ENCODE measurements at places on chromosomes 7 and 10.

- DNase-seq = no peak
These were observed 565.7 kb upstream of the ANKRD30A start for GRCh38 chr10:36559412-36560400.

DNA sequence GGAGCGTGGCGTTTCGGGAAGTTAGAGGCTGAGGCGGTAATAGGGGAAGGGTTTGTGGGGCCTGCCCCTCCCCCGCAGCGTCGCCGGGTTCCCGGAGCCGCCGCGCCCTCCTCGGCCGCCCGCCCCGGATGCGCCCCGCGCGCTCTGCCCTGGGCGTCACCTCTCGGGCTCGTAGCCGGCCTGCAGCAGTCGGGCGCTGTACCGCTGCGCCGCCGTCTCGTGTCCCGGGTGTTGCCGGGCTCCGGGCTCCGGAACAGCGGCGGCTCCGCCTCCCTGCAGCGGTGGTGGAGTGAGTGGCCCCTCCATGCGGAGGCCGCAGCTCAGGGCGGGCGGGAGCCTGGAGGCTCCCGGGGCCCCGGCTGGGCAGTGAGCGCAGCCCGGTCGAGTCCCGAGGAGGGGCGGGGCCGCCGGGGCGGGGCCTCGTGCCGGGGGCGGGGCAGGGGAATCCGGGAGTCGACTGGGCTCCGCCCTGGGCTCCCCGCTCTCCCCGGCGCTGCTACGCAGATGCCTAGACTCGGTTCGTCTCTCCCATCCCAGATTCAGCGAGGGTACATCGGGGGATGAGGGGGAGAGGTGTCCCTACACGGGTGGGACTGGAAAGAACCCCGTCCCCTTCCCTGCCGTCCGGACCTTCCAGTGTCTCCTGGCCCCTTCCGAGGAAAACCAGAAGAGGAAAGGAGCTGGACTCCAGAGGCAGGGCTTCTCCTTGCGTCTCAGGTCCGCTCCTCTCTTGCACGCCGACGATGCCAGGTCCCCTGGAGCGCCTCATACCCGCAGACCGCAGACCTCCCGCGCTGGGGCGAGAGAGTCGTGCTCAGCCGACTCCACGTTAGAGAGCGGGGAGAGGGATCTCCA, at the start of gene IMPDH1:
Gene IMPDH1 (minus strand): TSS at position 387 of the 855 bp plus-strand sequence. CDS start 81 bp downstream, at position 306.
- DNase-seq = peak; percentile 85

DNA sequence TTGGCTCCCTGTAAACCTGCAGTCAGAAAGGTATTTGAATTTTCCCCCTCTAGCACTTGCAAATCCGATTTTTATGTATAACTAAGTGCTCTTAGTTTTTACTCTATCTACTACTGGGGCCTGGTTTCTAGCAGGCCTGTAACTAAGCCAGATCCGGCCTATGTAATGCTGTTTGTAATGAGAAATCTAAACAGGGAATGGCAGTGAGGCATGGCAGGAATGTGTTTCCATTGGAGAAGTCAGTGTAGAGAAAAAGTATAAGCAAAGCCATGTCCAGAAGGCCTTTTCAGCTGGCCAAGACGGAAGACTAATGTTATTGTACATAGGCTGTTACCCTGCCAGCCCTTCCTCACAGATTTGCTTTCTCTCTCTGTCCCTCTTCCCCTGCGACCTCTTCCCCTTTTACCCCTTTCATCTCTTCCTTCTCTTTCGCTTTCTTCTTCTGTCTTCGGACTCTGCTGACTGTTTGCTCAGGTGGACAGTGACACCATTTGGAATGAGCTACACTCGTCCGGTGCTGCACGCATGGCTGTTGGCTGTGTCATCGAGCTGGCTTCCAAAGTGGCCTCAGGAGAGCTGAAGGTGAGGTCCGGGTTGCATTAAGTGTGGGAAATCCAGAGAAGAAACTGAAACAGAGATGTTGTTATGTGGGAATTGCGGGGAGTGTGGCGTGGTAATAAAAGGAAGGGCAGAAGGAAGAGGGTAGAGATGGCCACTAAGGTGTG, 297.5 kb downstream of the HDAC9 start:
- DNase-seq = no peak

GRCh38 chr7:41567731-41568114, 135.2 kb downstream of the INHBA start:
- no peak for DNase-seq

DNA sequence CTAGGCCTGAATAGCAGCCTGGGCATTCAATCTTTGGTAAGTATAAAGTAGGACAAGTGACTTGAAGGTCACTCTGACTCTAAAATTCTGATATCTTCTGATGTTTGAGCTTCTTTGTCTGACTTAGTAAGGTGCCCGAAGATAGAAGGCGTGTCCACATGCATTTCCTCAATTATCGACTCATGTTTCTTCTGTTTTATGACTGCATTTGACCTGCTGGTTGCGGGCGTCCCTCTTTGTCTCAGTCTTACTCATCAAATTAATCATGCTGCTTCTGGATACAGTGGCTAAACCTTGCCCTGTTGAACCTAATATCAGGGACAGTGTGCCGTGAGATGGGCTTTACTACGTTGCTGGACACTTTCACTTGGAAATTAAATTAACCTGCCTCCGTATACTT, 534.1 kb downstream of the SDK1 start:
- DNase-seq = no peak

GRCh38 chr7:71303566-71303965, 171.6 kb downstream of the GALNT17 start:
- no peak for DNase-seq

- no peak for DNase-seq
These were observed 237.7 kb upstream of the CCDC6 start for GRCh38 chr10:60144099-60144498.

DNA sequence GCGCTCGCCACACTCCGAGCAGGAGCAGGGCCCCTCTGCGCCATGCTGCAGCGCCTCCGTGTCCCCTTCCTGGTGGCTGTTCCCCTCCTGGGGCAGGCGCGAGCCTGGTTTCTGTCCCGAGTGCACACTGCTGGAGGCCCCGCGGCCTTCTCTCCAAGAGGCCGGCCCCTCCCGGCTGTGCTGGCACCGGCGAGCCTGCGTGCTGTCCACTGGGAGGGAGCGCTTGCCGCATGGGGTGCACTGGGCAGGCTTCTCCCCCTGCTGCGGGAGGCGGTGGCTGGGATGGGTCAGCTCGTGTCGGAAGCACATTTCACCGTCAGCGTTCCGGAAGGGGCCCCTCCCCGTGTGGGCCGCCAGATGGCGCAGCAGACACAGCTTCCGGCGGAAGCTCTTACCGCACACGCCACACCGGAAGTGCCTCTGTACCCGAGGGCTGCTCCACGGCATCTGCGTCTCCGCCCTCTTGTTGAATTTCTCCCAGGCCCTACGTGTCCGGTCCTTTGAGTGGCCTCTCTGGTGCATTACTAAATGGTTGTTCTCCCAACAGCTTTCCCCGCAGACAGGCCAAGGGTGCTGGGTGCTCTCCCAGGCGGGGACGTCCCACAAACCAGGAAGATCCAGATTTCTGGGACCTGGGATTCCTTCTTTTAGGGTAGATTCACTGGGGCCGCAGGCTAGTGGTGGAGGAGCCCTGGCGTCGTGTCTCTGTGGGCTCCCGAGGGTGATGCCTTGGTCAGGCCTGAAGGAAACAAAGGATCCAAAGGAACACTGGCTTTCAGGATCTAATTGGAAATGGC, 18.7 kb downstream of the ZNF786 start:
- DNase-seq = no peak

- no peak for DNase-seq
These were observed 33.3 kb downstream of the PAPSS2 start for GRCh38 chr10:87692956-87693484.

GRCh38 chr7:128827248-128827958, 2.8 kb upstream of the FLNC start:
- peak; percentile 59 for DNase-seq

- DNase-seq = no peak
These were observed 352.2 kb downstream of the TFEC start for GRCh38 chr7:115678086-115678982.

GRCh38 chr10:106898446-106898845, 266.1 kb downstream of the SORCS1 start:
- DNase-seq = no peak

- DNase-seq = no peak
These were observed 82.7 kb upstream of the ADAM12 start for GRCh38 chr10:126470991-126471390.

DNA sequence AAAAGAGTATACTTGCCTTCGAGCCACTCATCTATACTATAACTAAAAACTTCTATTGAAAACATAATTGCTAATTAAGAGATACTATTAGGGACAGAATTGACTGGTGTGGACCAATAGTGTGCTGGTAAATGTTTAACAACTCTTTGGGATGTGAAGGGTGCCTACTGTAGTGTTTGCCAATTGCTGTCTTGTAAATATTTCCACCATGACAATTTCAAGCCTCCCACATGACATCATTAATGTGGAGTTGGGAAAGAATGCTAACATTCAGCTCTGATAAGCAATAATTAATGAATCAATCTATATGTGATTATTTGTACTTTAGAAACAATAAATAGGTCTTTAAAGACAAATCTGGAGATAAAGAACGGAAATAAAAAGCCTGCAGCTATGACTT, 136.8 kb downstream of the DGKB start:
- no peak for DNase-seq

DNA sequence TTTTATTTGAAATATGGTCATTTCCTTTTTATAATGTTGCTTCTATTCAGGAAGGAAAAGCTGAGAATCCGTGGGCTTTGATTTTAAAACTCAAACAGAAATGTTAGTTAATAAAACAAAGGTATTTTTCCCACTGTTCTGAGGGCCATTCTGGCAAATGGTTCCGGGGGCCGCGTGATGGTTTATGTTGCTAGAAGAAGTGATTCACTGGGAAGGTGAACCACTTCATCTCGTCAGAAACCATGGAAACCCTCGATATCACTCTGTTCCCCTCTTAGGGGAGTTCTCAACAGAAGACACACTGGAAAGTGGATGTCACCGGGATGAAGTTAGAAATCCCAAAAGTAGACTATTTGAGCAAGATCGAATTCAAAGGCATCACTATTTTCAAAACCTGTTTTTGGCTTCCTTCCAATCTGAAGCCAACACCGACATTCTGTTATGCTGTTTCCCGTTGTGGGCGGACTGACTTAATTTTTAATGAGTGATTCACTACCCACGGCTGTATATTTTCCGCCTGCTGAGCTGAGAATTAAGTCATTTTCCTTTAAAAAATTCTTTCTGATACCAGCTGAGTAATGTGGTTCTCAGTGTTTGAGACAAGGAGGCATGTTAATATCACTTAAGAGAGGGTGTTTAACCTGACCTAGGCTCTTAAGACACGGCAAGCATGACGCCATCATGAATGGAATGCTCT, 84.1 kb downstream of the PTPRE start:
- DNase-seq = no peak

GRCh38 chr7:33965183-33965744, 59.9 kb downstream of the BMPER start:
- DNase-seq = no peak

GRCh38 chr10:62732841-62733653, 71.5 kb upstream of the ADO start:
- DNase-seq = no peak

GRCh38 chr7:6158424-6159096, 113.9 kb downstream of the CYTH3 start:
- no peak for DNase-seq

GRCh38 chr7:154178895-154179294, 126.7 kb downstream of the DPP6 start:
- no peak for DNase-seq

- DNase-seq = no peak
These were observed 48.9 kb upstream of the ELMO1 start for GRCh38 chr7:37497576-37497975.

DNA sequence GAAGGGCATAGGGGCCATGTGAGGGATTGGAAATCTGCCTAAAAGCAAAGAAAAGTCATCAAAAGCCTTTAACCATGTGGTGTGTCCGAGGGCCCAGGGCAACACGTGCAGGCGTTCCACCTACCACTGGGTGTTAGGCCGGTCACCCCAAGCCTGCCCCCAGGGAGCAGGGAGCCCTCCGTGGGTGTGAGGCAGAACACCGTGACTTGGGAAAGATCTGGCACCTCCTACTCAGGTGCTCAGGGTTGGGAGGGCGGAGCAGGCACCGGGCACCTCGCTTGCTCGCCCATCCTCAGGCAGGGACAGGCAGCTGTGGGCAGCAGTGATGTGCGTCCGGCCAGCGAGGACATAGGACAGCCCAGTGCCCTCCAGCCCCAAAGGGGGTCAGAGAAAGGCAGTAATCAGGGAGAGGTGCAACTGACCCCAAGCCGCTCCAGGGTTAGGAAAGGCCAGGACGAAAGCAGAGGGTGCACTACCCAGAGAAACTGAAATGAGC, 80.7 kb upstream of the CHST15 start:
- no peak for DNase-seq

DNA sequence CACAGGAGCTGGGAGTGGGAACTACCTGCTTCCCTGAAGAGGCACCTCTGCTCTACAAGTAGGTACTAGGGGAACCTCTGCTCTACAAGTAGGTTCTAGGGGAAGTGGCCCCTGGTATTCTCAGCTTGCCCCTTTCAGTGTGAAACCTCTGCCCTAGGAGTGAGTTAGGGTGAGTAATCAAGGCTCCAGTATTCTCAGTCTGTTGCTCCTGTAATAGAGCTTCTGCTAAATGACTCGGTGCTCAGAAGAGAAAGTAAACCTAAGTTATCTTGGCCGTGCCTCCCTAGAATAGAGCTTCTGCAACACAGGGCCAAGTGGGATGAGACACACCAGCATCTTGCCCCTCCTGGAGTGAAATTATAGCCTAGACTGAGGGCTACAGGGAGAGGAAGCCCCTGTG, 13.4 kb upstream of the RASSF4 start:
- DNase-seq = peak; percentile 9
